ENCODE measurements at places on chromosomes 4 and X. TPM values are rescaled to one million over a fixed set of nuclear protein-coding genes. Genes with fewer than 3 reads are reported as not detected.

The QRFPR gene
- total RNA-seq: not detected

The COL4A6 gene
- 0.52 TPM for total RNA-seq

The PIN4 gene
- total RNA-seq: 23.2 TPM

The RXFP1 gene
- total RNA-seq: 5.5 TPM

Measured in upper lobe of left lung (tissue), 6 donors.